Activated naive CD4-positive, alpha-beta T cell treated with anti-CD3 and anti-CD28 coated beads, Interleukin-2, amount 10 ng/mL, durations not matched to agents 5 hours and 36 hours (primary cell): ENCODE measurements at places on chromosomes 12 and 14. TPM values are rescaled to one million over a fixed set of nuclear protein-coding genes. Genes with fewer than 3 reads are reported as not detected.

STON2 gene
- total RNA-seq = 0.29 TPM

PRIM1 gene
- 44.6 TPM for total RNA-seq

RNASE3 gene
- not detected for total RNA-seq

B4GALNT3 gene
- 0.66 TPM for total RNA-seq

CRIP1 gene
- total RNA-seq = 508 TPM

DEPDC4 gene
- total RNA-seq = 2.6 TPM

CDCA3 gene
- total RNA-seq = 82.5 TPM

CCDC38 gene
- 0.18 TPM for total RNA-seq

CAPZA3 gene
- not detected for total RNA-seq
